Tibial nerve (tissue), 4 donors: ENCODE measurements at places on chromosomes 1 and 21. TPM values are rescaled to one million over a fixed set of nuclear protein-coding genes. Genes with fewer than 3 reads are reported as not detected.

The ERMAP gene
- total RNA-seq = 4.5 TPM

DNA sequence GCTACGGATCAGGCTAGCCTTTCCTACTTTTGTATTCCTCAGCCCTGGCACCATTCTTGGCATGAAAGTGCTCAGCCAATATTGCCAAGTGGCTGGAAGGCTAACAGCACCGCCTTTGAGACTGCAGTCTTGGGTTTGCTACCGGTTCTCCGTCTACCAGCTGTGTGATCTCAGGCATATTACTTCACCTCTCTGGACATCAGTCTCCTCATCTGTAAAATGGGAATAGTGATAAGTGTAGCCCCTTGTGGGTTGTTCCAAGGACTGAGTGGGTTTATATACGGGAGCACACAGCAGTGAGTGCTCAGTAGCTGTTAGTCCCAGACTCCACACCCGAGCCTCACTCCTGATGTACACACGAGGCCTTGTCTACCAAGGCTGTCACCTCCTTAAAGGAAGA, 13.7 kb downstream of the TFAP2E start:
- no peak overlapping the region for H3K4me3 ChIP-seq
- no peak overlapping the region for H3K27ac ChIP-seq
- H3K4me1 ChIP-seq = no peaks in the 10 kb centered on the region
- no peaks in the 10 kb centered on the region for H3K27me3 ChIP-seq

DNA sequence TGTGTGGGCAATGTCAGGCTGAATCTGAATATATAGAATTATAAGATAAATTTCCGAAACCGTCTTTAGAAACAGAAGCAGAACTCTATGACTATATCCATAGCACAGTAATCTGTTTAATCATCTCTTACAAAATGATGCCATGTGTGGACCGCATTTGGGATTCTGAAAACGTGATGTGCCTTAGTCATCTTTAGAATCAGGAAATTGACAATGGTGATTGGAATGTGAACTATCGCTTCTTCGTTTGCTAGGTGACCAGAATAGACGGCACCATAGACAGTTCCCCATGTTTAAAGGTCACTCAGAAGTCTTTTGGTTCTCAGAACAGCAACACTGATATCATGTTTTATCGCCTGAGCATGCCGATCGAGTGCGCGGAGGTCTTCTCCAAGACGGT, 300.3 kb downstream of the ZP4 start:
- no peaks in the 10 kb centered on the region for H3K36me3 ChIP-seq
- no peak for DNase-seq
- H3K27ac ChIP-seq = no peak overlapping the region
- H3K27me3 ChIP-seq = no peaks in the 10 kb centered on the region
- no peak overlapping the region for H3K4me3 ChIP-seq

GRCh38 chr1:89844860-89845259, 24.0 kb downstream of the LRRC8D start:
- H3K36me3 ChIP-seq = peaks cover 4% of the 10 kb centered on the region
- H3K27ac ChIP-seq = no peak overlapping the region
- DNase-seq = no peak
- no peak overlapping the region for H3K4me3 ChIP-seq
- no peaks in the 10 kb centered on the region for H3K27me3 ChIP-seq

GRCh38 chr1:174289644-174290310, 130.5 kb downstream of the RABGAP1L start:
- no peak for DNase-seq
- no peak overlapping the region for H3K27ac ChIP-seq
- no peak overlapping the region for H3K4me3 ChIP-seq
- H3K36me3 ChIP-seq = peaks cover 4% of the 10 kb centered on the region
- no peaks in the 10 kb centered on the region for H3K27me3 ChIP-seq

DNA sequence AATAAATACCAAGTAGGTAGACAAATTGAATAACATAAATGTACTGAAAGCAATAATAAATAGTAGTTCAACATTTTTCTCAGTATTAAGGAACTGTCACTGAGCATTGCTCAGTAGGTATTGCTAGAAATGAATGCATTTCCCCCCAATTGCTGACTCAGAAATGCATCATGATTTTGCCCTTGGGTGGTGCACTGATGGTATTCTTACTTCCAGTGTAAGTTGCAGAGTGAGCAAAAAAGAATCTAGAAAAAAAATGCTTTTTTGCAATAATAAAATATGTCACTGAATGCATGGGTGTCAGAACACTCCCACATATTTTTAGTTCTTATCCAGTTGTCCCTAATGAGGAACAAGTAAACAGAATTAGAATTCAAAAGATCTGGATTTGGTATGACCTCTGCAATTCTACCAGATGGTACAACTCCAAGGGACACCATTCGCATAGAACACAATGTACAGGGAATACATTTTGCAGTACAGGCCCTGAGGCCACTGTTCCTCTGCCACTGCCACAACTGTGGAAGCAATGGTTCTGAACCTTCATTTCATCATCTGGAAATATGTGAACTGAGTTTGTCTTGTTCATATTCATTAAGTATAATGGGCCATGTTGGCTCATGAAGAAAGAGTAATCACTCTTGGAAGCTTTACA, 78.0 kb downstream of the ATP6V1G3 start:
- DNase-seq = no peak
- no peaks in the 10 kb centered on the region for H3K4me1 ChIP-seq
- H3K4me3 ChIP-seq = no peak overlapping the region
- no peaks in the 10 kb centered on the region for H3K36me3 ChIP-seq
- no peaks in the 10 kb centered on the region for H3K27me3 ChIP-seq
- no peak overlapping the region for H3K27ac ChIP-seq

- peaks cover 10% of the 10 kb centered on the region for H3K36me3 ChIP-seq
- peak; percentile 58 for DNase-seq
- H3K4me1 ChIP-seq = no peaks in the 10 kb centered on the region
- H3K27ac ChIP-seq = peak overlapping the region; percentile 39
- H3K4me3 ChIP-seq = no peak overlapping the region
- no peaks in the 10 kb centered on the region for H3K27me3 ChIP-seq
These were observed 35.8 kb upstream of the RIPK4 start for GRCh38 chr21:41802684-41803083.

The LCE6A gene
- not detected for total RNA-seq

The DCAF6 gene
- total RNA-seq = 76.5 TPM

The TBX19 gene
- 1.8 TPM for total RNA-seq

The CCDC17 gene
- total RNA-seq = 2.9 TPM

- DNase-seq = no peak
- H3K27ac ChIP-seq = no peak overlapping the region
- no peaks in the 10 kb centered on the region for H3K36me3 ChIP-seq
- H3K4me1 ChIP-seq = no peaks in the 10 kb centered on the region
- no peak overlapping the region for H3K4me3 ChIP-seq
These were observed 275.3 kb upstream of the ST6GALNAC5 start for GRCh38 chr1:76591963-76592362.

DNA sequence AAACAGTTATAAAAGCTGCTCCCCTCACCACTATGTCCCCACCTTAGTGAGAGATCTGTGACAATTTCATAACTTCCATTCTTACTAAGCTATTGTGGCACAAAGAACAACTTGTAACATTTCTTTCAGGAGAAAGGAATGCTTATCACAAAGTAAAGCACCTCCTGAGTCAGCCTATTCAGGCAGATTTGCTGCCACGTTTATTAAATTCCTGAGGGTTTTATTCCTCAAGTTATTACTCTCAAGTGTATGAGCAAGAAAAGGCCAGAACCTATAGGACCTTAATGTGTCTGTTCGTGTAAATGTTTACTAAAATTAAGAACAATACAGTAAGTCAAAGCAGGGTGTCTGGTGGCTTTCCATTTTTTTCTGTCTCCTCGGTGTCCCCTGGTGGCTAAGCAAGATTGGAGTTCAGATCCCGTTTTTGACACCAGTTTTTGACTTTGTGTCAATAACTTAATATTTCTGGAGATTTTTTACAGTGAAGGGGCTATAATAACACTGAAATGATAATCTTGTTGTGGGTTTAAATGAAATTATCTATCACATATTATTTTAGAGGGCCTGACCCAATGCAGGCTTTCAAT, 1539.6 kb downstream of the BRINP3 start:
- no peak for DNase-seq
- H3K27ac ChIP-seq = no peak overlapping the region
- no peaks in the 10 kb centered on the region for H3K27me3 ChIP-seq

The MTMR11 gene
- 12.2 TPM for total RNA-seq

DNA sequence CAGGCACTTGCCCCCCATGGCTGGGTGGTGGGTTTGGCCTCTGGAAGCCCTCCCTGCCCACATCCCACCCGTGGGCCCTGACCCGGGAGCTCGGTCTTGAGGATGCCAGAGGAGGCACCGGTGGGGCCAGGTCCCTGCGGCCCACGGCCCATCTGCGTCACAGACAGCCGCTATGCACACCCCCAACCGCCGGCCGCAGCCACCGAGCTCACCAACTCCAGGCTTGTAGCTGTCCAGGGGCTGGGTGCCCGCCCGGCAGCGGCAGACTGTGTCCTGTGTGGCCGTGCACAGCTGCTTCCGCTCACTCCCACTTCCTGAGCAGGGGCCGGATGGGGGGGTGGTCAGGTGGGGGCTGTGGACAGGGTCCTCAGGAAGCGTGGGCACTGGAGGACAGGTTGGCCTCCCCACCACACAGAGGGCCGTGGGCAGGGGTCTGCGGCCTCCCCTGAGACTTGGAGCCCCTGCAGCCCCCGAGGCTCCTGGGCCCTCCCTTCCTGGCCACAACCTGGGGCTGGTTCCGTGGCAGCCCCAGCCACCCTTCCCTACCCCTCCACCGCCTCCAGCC, 1.1 kb downstream of the TNFRSF4 start:
- H3K4me3 ChIP-seq = no peak overlapping the region
- H3K4me1 ChIP-seq = peaks cover 17% of the 10 kb centered on the region
- no peak overlapping the region for H3K27ac ChIP-seq
- peaks cover 26% of the 10 kb centered on the region for H3K27me3 ChIP-seq
- DNase-seq = no peak

GRCh38 chr1:24934310-24935195, 4.5 kb upstream of the RUNX3 start:
- DNase-seq = no peak
- H3K36me3 ChIP-seq = no peaks in the 10 kb centered on the region
- H3K4me1 ChIP-seq = no peaks in the 10 kb centered on the region
- no peak overlapping the region for H3K4me3 ChIP-seq
- H3K27me3 ChIP-seq = peaks cover 58% of the 10 kb centered on the region
- H3K27ac ChIP-seq = no peak overlapping the region

The SWT1 gene
- total RNA-seq = 8.2 TPM

- no peaks in the 10 kb centered on the region for H3K36me3 ChIP-seq
- H3K4me3 ChIP-seq = no peak overlapping the region
- H3K4me1 ChIP-seq = no peaks in the 10 kb centered on the region
- DNase-seq = no peak
These were observed 158.8 kb downstream of the KCNT2 start for GRCh38 chr1:196449460-196449859.

GRCh38 chr1:8903908-8904650, 25.6 kb upstream of the ENO1 start:
- H3K4me1 ChIP-seq = peaks cover 39% of the 10 kb centered on the region
- H3K27me3 ChIP-seq = no peaks in the 10 kb centered on the region
- peak overlapping the region; percentile 74 for H3K27ac ChIP-seq
- H3K4me3 ChIP-seq = no peak overlapping the region

The ATP6V1G3 gene
- total RNA-seq = not detected

The TMEM269 gene
- not detected for total RNA-seq

DNA sequence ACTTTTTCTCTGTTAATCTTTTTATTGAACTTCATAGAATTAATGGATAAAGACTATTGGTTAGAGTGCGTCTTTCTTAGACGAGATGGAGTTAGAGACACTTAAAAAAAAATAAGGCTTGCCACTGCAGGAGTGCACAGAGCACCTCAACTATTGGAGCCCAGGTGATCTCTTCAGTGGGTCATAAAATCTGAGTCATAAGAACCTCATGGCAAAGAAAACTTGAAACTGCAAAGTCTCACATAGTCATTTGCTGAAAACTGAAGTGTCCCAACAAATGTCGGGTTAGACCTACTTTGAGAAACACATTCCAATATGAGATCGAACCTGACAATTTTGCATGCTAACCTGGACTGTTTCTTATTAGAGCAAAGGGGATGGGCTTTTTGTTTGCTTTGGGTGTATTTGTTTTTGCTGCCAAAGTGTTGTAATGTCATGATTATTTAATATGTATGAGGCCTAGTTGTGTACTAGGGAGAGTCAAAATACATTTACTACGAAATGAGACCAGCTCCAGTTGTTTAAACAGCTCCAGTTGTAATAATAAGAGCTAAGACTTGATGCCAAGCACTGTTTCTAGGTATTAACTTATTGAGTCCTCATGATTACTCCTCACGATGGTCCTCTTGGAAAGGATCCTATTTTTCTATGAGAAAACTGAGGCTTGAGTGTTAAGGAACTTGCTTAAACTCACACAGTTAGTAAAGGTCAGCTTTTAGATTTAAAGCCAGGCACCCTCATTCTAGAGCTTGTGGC, 65.1 kb downstream of the DDR2 start:
- no peaks in the 10 kb centered on the region for H3K36me3 ChIP-seq
- H3K27ac ChIP-seq = peak overlapping the region; percentile 81
- no peak overlapping the region for H3K4me3 ChIP-seq
- H3K27me3 ChIP-seq = no peaks in the 10 kb centered on the region

GRCh38 chr1:11707621-11708276, 16.2 kb downstream of the DRAXIN start:
- H3K27me3 ChIP-seq = peaks cover 11% of the 10 kb centered on the region
- H3K36me3 ChIP-seq = no peaks in the 10 kb centered on the region
- no peak for DNase-seq
- H3K4me1 ChIP-seq = no peaks in the 10 kb centered on the region
- H3K4me3 ChIP-seq = no peak overlapping the region
- no peak overlapping the region for H3K27ac ChIP-seq

- no peaks in the 10 kb centered on the region for H3K36me3 ChIP-seq
- peak overlapping the region; percentile 26 for H3K27ac ChIP-seq
- H3K4me3 ChIP-seq = no peak overlapping the region
- no peaks in the 10 kb centered on the region for H3K27me3 ChIP-seq
- H3K4me1 ChIP-seq = peaks cover 59% of the 10 kb centered on the region
These were observed 3.2 kb upstream of the ATP1A2 start for GRCh38 chr1:160112357-160112756.

The SLC30A1 gene
- total RNA-seq = 11.7 TPM

The OR14A2 gene
- total RNA-seq = not detected

DNA sequence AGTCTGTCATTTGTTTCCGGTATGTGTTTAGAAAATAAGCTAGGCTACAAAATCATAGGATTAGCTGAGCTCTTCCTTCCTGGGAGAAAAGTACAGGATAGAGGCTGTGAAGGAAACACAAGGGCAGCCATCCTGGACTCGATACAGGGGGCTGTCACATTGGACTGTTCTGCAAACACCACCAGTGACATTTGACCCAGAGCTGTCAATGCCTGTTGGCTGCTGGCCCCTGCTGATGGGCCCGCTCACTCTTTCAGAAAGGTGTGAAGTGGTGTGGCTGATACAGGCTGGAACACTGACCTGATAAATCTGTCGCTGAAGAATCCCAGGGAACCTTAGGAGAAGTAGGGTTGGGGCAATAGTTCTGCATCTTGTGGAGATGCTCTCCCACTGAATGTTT, 183.1 kb downstream of the RHOU start:
- no peak for DNase-seq
- no peak overlapping the region for H3K4me3 ChIP-seq
- no peak overlapping the region for H3K27ac ChIP-seq
- H3K4me1 ChIP-seq = no peaks in the 10 kb centered on the region

GRCh38 chr1:243575070-243575469, 275.0 kb downstream of the AKT3 start:
- no peaks in the 10 kb centered on the region for H3K27me3 ChIP-seq
- DNase-seq = no peak
- H3K36me3 ChIP-seq = peaks cover 37% of the 10 kb centered on the region

The KCNA3 gene
- total RNA-seq = 0.30 TPM

The SMPDL3B gene
- total RNA-seq = not detected

The UBXN10 gene
- total RNA-seq = under 0.01 TPM

The CYP4B1 gene
- 1,081 TPM for total RNA-seq

GRCh38 chr1:53325326-53326087, 2.4 kb downstream of the LRP8 start:
- H3K36me3 ChIP-seq = no peaks in the 10 kb centered on the region
- no peak for DNase-seq
- peaks cover 22% of the 10 kb centered on the region for H3K4me1 ChIP-seq
